Fibroblast of the conjunctiva (primary cell): ENCODE measurements at places on chromosomes 2 and 18.

DNA sequence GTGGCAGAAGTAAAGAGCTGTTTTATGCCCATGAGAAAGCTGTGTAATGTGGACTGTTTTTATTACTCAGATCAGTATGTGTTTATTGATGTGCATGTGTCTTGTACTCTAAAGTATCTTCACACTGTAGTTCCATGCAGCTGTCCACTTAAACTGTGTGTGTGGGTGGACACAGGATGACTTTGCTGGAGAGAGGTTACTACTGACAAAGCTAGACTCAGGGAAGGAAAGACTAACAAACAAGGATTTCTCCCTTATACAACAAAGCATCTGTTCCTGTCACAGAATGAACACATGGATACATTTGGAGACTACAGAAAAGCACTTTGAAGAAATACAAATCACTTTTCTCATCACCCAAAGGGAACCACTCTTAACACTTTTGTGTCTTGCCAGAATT is 10.0 kb downstream of the FHOD3 start:
- no peak for DNase-seq

- no peak for DNase-seq
Observed at GRCh38 chr18:49610022-49610445, 48.2 kb downstream of the LIPG start.

- no peak for DNase-seq
Observed at GRCh38 chr2:2253172-2254016, 77.7 kb downstream of the MYT1L start.

- no peak for DNase-seq
Observed at GRCh38 chr2:120453635-120453998, 107.7 kb downstream of the INHBB start.

- no peak for DNase-seq
Observed at GRCh38 chr2:239916205-239917124, 108.7 kb downstream of the NDUFA10 start.

GRCh38 chr2:136136931-136137330 is 19.0 kb upstream of the CXCR4 start:
- DNase-seq: no peak

DNA sequence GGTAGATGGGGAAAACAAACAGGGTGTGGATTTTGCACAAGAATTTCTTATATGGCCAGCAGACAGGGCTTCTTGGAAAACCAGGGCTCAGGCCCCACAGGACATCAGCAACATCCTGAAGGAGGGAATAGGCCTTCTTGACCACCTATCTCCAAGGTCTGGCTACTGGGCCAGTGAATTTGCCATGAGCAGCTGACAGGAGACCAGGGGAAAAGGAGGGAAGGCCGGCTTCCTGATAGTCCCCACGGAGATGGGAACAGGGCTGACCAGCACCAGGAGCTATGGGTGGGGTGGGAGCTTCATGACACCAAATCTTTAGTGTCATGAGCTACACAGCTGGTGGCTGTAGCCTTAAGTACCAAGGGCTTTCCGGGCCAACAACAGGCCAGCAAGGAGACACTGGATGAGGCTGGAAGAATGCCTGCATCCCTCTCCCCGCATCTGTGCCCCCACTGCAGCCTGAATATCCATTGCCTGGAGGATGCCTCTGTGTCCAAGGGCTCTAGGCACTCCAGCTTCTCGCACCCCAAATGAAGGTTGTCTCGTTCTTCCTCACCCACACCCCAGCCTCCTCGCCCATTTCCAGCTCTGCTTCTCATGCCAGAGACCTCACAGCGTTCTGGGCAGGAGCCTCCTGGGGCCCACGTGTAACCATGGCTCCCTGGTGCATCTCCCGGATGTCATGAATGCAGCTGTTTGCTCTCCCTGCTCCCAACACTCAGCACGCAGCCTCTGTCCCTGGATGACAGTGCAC is 74.8 kb downstream of the EMX1 start:
- no peak for DNase-seq

- DNase-seq: peak; percentile 48
Observed at GRCh38 chr18:68034296-68034695, 517.8 kb upstream of the DSEL start.
